PC-9 (cell line): ENCODE measurements at places on chromosomes 1 and 21. TPM values are rescaled to one million over a fixed set of nuclear protein-coding genes. Genes with fewer than 3 reads are reported as not detected.

DNAJC28 gene
- total RNA-seq: 1.1 and 1.3 TPM in 2 replicates

GRCh38 chr1:35845766-35846165 is 37.2 kb upstream of the AGO1 start:
- H3K27ac ChIP-seq: no peak overlapping the region
- DNase-seq: no peak
- no peak overlapping the region for H3K4me3 ChIP-seq
- no peaks in the 10 kb centered on the region for H3K36me3 ChIP-seq
- no peaks in the 10 kb centered on the region for H3K4me1 ChIP-seq

DNA sequence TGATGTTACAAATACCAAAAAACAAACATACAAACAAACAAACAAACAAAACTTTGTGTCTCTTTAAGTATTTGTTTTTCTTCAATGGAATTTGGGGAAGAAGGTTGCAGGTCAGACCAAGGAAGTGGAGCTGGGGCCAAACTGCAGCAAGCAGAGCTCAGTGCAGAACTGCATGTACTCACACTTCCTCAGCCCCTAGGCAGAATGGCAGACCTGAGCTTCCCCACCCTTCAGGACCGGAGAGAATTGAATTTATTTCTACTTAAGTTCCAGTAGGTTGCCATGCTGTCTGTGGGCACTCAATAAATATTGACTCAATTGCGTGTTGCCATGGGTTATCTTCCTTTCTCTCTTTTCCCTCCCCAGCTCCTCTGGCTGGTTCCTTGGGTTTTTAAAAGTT is 173.6 kb downstream of the PTGER3 start:
- H3K4me3 ChIP-seq: no peak overlapping the region
- H3K27me3 ChIP-seq: no peaks in the 10 kb centered on the region
- no peak for DNase-seq
- no peaks in the 10 kb centered on the region for H3K36me3 ChIP-seq
- peaks cover 20% of the 10 kb centered on the region for H3K4me1 ChIP-seq

- H3K4me3 ChIP-seq: no peak overlapping the region
- no peaks in the 10 kb centered on the region for H3K36me3 ChIP-seq
- H3K27ac ChIP-seq: no peak overlapping the region
These were observed 368.8 kb upstream of the ADGRL4 start for GRCh38 chr1:79375352-79375751.

- H3K4me1 ChIP-seq: peaks cover 12% of the 10 kb centered on the region
- H3K27me3 ChIP-seq: no peaks in the 10 kb centered on the region
- no peaks in the 10 kb centered on the region for H3K36me3 ChIP-seq
- no peak overlapping the region for H3K27ac ChIP-seq
- H3K4me3 ChIP-seq: no peak overlapping the region
These were observed 6.7 kb downstream of the SLC1A7 start for GRCh38 chr1:53135735-53136114.

- no peak for DNase-seq
- peaks cover 14% of the 10 kb centered on the region for H3K4me1 ChIP-seq
- H3K27me3 ChIP-seq: no peaks in the 10 kb centered on the region
- no peak overlapping the region for H3K27ac ChIP-seq
- H3K36me3 ChIP-seq: peaks cover 7% of the 10 kb centered on the region; the same call in 1 of the 2 replicates
- no peak overlapping the region for H3K4me3 ChIP-seq
These were observed 48.7 kb downstream of the AKT3 start for GRCh38 chr1:243801378-243801777.

GRCh38 chr1:103917795-103918194 is 168.1 kb downstream of the AMY1C start:
- H3K4me3 ChIP-seq: no peak overlapping the region
- H3K27ac ChIP-seq: no peak overlapping the region
- H3K36me3 ChIP-seq: no peaks in the 10 kb centered on the region
- DNase-seq: no peak
